ENCODE measurements at places on chromosomes 4 and X. TPM values are rescaled to one million over a fixed set of nuclear protein-coding genes. Genes with fewer than 3 reads are reported as not detected.

INTU gene
- total RNA-seq = 3.7 TPM

MAOB gene
- not detected for total RNA-seq

GYPB gene
- total RNA-seq = not detected

SRPX gene
- 0.23 TPM for total RNA-seq

CT45A10 gene
- total RNA-seq = not detected

GAGE12F gene
- 0.49 TPM for total RNA-seq

DNA sequence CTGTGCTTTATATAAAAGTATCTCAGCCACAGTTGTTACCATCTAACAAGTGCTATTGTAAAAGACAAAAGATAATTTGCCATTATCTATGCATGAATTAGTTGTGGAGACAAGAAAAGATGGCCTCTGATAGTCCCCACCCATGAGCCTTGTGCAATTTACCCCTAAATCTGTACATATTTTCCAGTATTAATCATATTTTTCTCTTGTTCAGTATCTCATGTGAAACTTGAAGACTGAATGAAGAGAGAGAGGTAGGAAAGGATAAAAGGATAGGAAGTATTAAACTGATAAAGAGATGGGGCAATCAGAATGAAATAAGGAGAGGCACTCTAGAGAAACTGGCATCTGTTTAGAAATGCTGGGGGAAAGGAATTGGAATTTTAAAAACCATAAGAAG lies 3.7 kb downstream of the MYOZ2 start:
- DNase-seq = no peak

GRCh38 chr4:163600727-163601126 lies 106.2 kb downstream of the TMA16 start:
- DNase-seq = no peak

- no peak for DNase-seq
Measured at GRCh38 chr4:124092541-124092984, 620.0 kb downstream of the ANKRD50 start.

- no peak for DNase-seq
Measured at GRCh38 chr4:184648313-184649025, 778 bp downstream of the CASP3 start.

DNA sequence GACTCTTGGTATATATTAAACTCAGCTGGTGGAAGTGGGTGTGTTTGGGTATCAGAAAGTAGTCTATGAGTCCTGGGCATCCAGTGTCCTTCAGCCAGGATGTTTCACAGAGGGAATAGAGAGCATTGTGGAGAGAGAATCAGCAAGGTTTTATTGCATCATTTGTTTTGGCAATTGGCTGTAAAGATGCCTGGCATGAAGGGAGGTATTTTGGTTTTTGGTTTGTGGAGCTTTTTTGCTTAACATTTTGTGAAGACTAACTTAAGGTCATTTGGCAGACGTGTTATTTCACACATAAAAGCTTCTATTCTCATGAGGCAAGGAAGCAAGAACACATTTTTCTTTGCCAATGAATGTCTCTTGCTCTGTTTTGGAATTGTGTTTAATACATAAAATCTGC lies 71.1 kb downstream of the DCLK2 start:
- no peak for DNase-seq

- DNase-seq = no peak
Measured at GRCh38 chrX:85882601-85883000, 164.8 kb downstream of the CHM start.

All from Panc1 (cell line).